ENCODE measurements at places on chromosomes 4 and X. TPM values are rescaled to one million over a fixed set of nuclear protein-coding genes. Genes with fewer than 3 reads are reported as not detected.

HELT gene
- not detected for total RNA-seq

GNRHR gene
- total RNA-seq: not detected

CPZ gene
- not detected for total RNA-seq

HMX1 gene
- 1.1 TPM for total RNA-seq

RAB33A gene
- 18.5 TPM for total RNA-seq

PCDH7 gene
- total RNA-seq: 8.0 TPM

RHOXF2 gene
- total RNA-seq: not detected

MAP7D2 gene
- 6.5 TPM for total RNA-seq

ANOS1 gene
- total RNA-seq: 18.8 TPM

FAM236A gene
- total RNA-seq: not detected

PAGE2 gene
- total RNA-seq: not detected

RIPPLY1 gene
- not detected for total RNA-seq

COL25A1 gene
- total RNA-seq: 39.3 TPM

CCKAR gene
- not detected for total RNA-seq

MAGEA8 gene
- total RNA-seq: not detected
